ENCODE measurements at places on chromosomes 7 and 10.

DNA sequence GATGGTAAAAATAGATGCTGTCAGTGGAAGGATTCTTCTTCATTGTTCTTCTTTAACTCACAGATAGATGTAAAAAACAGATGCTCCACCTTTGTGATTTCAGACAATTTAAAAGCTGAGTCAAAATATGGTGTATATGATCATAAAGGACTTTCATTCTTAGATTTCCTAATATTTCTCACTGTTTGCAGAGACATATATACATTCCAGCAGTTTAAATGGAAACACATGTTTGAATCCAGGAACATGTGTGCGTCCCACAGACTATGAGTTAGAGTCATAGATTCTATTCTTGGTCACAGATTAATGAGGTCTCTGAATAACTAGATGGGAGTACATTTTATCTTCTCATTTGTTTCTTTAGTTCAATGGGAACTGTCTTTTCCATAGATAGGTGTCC, 109.6 kb downstream of the BICC1 start:
- DNase-seq = no peak

- no peak for DNase-seq
Observed at GRCh38 chr10:6423004-6423403, 157.1 kb downstream of the PRKCQ start.

GRCh38 chr7:121030308-121030707, 41.8 kb downstream of the CPED1 start:
- no peak for DNase-seq

GRCh38 chr7:27459731-27460053, 203.0 kb downstream of the HIBADH start:
- no peak for DNase-seq

DNA sequence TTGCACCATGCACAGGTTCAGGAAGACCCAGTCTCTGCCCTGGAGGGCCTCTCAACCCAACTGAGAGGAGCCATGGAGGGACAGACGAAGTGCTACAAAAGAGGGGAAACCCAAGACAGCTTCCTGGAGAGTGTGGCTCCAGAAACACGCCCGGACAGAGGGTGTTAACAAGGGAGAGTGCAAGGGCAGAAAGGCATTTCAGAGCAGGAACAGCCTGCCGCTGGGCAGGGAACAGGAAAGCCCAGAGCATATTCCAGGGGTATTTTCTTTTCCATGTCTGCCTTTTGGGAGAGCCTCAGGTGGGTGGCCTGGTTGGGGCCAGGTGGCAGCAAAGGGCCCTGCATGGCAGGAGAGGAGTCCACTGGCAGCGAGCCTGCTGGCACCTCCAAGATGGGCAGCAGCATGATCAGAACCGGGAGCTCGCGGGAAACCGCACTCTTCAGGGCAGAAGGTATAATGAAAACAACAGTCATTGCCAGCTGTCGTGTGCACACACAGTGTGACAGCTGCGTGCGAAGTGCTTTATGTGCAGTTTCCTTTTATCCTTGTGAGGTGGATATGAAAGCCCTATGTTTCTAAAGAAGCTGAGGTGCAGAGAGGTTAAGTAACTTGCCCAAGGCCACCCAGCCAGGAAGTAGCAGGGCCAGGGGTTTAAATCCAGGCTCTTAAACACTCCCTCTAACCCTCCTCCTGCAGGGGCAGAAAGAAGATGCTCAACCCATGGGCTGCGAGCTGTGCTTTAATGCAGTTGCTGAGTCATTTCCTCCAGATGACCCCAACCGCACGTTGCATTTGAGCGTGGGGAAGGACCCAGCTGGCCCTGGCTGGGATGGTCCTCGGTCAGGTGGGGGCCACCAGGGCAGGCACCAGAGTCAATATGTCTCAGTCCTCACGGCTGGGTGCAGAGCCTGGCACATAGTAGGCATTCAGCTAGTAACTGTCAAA, 128.6 kb downstream of the OAT start:
- no peak for DNase-seq

- DNase-seq = no peak
Observed at GRCh38 chr10:36676756-36677430, 448.5 kb upstream of the ANKRD30A start.

- no peak for DNase-seq
Observed at GRCh38 chr10:73306171-73306708, 52.4 kb downstream of the CFAP70 start.

GRCh38 chr10:52191049-52191448, 123.0 kb upstream of the DKK1 start:
- no peak for DNase-seq

DNA sequence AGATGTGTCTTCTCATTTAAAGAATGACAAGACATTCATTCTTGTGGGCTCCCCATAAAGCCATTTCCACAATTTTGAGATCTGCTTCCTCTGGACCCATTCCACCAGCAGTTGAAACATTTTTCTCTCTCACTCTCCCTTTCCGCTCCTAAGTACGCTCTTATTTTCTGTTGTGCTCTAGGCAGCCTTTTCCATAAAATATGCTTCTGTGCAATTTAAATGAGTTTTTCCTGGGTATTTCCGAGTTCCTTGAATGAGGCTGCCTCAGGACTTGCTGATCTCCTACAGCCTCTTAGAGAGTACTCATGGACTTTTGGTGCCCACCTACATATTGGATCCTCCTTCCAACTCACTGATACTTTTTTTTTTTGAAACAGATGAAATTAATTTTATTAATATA, 23.6 kb upstream of the AKR1D1 start:
- no peak for DNase-seq

DNA sequence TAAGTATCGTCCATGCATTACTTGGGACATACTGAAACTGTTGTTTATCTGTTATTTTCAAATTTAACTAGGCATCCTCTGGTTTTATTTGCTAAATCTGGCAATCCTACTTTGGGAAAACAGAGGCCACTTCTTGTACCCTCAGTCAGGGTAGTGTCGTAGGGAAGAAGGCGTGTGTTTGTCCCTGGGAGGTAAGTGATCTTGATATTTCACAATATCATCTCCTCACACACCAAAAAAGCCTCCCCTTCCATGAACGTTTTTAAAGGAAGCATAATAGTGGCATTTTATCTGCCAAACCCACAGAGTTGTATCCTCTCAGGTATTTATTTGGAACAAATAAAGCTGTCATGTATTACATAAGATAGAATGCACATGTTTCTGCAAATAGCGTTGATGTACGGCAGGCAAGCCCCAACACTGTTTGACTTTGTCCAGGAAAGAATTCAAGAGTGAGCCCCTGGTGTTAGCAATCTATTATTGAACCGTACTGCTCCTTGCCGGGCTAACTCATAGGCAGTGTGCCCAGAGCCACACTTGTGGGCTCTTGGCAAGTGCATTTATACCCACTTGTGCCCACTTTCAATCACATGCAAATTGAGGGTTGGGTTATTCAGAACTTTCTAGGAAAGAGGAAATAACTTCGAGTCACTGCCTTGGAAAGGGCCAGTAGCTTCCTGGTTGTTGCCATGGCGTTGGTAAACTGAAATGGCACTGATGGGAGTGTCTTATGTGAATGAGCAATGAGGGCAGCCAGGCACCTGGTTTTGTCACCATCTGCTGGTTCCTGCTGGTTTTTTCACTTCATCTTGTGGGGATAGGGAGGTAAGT, 266.0 kb downstream of the USP6NL start:
- DNase-seq = no peak

GRCh38 chr10:79937701-79938151, 11.2 kb downstream of the SFTPD start:
- DNase-seq = no peak

DNA sequence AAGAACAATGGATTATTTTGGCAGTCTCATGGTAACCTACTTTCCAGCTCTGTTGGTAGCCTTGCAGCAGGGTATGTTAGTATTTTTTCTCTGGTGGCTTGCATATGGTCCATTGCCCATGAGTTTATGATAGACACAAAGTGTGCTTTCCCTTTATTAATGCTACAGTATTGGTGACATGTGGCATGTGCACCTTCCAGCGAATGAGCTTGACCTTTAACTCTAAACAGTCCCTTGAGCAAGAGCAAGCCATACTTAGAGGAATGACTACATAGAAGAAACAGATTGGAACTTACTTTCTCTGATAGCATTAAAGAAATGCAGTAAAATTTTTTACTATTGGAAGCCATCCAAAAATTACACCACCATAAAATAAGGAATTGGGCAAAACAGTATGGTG, 73.9 kb downstream of the VTI1A start:
- no peak for DNase-seq

DNA sequence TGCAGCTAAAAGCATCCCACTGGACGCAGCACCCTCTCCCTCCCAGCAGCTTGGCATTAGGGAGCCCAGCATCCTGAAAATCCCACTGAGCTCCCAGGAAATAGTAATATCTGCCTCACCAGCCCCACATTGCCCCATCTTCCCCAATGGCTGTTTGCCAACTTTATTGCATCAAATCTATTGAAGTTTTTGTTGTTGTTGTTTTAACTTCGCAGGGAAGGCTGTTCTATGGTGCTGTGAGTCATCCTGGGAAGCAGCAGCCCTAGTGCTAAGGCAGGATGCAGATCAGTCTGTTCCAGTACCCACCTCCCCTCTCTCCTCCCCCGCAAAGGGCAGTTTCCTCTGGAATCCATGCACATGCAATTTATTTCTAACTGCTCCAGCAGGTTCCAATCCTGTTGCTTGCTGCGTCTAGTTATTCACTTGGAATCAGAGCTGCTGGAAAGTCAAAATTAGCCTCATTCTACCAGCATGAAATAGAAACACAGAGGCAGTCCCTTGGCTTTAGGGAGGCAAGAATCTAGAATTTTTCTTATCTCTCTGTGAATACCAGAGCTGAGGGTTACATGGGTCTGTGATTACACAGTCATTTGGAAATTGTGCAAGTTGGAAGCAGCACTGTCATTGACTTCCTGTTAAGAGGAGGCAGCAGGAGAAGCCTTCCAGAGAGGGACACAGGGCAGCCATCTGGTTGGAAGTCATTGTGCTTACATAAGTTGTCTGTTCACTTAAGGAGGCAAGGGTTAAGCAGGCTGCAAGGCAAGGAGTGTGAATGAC, 115.9 kb upstream of the CACUL1 start:
- no peak for DNase-seq

DNA sequence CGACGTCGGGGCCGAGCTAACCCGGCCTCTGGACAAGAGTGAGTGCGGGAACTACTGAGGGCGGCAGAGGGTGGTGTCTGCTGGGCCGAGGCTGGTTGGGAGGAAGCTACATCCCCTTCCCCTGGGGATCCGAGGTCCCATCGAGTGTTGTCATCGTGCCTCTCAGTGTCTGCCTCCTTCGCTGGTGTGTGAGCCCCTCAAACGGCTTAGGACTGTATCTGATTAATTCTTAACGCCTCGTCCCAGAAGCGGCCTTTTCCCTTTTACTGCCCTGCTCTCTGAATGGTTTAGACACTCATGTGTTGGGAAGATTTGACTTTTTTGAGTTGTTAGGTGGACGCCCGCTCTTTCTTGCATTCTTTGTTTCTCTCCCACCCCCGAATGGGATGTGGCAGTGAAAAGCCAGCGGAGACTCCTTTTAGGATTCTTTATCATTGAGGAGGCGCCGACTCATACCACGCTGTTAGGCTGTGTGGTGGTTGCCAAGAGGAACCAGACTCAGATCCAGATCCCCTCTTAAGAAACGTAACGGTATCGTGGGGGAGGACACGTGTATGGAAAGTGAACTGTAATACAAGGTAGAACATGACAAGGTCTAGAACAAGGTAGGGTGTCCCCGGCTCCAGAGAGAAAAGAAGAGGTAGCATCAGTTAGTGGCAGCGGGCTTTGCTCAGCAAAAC, 631 bp downstream of the SUPV3L1 start:
- peak; percentile 12 for DNase-seq

DNA sequence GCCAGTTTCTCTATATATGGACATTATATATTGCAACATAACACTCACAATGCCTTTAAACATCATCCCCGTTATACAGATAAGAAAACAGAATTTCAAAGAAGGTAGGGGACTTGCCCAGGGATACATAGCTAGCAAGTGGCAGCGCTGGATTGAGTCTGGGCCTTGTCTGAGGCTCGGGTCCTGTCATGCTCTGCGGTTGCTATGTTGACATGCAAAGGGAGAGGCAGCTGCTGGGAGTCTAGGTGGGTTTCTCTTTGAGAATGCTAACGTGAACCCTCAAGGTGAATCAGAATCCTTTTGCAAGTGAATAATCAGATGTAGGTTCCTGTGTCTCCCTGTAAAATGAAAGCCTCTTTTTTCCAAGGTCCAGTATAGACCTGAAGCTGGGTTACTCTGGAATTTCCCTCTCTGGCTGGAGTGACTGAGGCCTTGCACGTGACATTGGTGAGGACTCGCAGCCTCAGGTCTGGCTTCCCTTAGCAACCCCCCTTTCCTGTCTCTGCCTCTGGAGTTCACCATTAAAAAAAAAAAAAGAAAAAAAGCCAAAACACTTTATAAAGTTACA, 38.9 kb downstream of the TCF7L2 start:
- DNase-seq = no peak

- no peak for DNase-seq
Observed at GRCh38 chr7:44470135-44470479, 20.4 kb downstream of the NUDCD3 start.

DNA sequence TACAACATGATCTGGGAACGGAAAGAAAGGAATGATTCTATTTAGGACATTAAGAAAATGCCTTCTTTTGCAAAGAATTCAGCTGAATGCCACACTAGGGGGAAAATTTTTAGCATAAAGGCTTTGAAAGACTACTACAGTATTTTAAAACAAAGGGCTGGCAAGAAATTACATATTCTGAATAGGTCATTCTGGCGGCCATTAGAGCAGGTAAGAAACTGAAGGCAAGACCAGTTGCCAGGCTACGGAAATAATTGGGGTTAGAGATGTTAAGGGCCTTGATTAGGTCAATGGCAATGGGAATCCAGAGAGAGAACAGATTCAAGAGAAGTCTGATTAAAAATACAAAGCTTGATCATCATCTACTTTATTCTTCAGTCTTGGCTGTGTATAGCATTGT, 3.8 kb upstream of the HECTD2 start:
- DNase-seq = no peak

GRCh38 chr10:47408606-47409005, 24.5 kb upstream of the ZNF488 start:
- DNase-seq = no peak

DNA sequence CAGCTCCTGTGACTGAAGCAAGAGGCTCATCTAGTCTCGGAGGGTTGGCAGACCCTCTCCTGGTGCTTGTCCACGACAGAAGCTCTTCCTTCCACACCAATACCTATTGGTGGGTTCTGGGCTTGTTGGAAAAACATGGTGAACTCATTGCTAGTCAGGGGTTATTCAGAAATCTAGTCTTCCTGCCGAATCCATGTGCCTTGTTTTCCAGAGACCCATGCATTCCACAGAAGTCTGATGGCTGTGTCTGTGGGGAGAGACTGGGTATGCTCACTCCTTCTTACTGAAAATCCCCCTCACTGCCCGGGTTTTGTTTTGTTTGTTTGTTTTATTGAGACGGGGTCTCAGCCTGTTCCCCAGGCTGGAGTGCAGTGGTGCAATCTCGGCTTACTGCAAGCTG, 138.3 kb downstream of the DNAJB6 start:
- DNase-seq = no peak

GRCh38 chr7:134827436-134827835, 48.0 kb downstream of the CALD1 start:
- no peak for DNase-seq

- DNase-seq = no peak
Observed at GRCh38 chr10:21677551-21677950, 143.5 kb downstream of the MLLT10 start.

- DNase-seq = no peak
Observed at GRCh38 chr10:60597513-60597912, 180.8 kb upstream of the CDK1 start.

Measured in activated CD4-positive, alpha-beta T cell treated with anti-CD3 and anti-CD28 coated beads, Interleukin-2, amount 50 U/mL, for 1 hour (primary cell).